ENCODE measurements at places on chromosomes 7 and 10.

- DNase-seq: peak; percentile 19
Measured at GRCh38 chr10:127527891-127528290, 21.2 kb upstream of the NPS start.

- DNase-seq: no peak
Measured at GRCh38 chr7:115494529-115495147, 535.9 kb downstream of the TFEC start.

DNA sequence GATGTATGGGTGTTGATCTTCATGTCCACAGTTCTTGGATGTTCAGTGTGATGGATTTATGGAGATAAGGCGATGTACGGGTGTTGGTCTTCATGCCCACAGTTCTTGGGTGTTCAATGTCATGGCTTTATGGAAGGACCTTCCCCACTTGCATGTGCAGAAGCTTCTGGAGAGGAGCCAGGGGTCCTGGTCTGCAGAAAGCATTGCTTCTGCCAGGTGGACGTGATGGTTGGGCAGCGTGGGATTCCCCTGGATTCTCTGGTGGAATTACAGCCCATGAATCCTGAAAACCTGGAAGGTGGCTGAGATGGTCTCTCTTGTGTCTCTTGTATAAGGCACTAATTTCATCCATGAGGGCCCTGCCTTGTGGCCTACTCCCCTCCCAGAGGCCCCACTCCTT, 183.7 kb upstream of the TCERG1L start:
- DNase-seq: no peak

DNA sequence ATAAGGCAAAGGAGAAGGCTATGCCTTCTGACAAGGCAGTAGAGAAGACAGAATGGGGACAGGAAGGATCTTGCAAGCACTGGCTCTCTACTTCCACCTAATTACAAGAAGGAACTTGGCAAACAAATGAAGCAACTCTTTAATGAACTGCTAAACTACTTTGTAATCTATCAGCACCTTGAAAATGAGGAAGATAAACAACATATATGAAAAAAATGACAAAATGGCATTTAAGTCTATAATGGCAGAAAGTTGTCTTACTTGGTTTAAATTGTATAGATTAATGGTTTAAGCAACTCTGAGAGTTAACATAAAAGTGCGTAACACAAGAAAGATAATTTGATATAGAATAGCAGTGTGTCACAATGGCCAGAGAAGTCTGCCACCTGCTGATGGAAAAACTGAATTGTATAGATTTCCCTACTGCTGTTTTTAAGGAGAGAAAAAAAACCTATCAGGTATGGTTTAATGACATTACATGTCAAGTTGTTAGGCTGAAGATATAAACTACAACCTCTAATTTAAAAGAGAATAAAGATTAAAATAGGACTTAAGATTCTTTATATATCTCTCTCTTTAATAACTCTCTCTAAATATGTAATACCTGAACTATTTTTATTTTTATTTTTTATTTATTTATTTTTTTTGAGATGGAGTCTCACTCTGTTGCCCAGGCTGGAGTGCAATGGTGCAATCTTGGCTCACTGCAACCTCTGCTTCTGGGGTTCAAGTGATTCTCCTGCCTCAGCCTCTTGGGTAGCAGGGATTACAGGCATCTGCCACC, 11.8 kb downstream of the NT5C3A start:
- peak; percentile 27 for DNase-seq

- no peak for DNase-seq
Measured at GRCh38 chr10:26555719-26556368, 117.7 kb downstream of the APBB1IP start.

GRCh38 chr10:82558014-82558607, 683.1 kb downstream of the NRG3 start:
- no peak for DNase-seq

GRCh38 chr10:91567815-91568214, 65.1 kb downstream of the PPP1R3C start:
- DNase-seq: no peak

DNA sequence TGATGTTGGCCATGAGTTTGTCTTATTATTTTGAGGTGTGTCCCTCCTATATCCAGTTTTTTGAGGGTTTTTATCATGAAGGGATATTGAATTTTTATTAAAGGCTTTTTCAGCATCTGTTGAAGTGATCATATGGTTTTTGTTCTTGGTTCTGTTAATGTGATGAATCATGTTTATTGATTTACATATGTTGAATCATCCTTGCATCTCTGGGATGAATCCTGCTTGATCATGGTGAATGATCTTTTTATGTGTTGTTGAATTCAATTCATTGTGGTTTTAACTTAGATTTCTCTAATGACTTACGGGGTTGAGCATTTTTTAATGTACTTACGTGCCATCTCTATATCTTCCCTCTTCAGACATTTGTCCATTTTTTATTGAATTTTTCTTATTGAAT, 22.9 kb downstream of the DLD start:
- DNase-seq: no peak

GRCh38 chr7:26863518-26864308, 677 bp downstream of the SKAP2 start:
- peak; percentile 53 for DNase-seq

GRCh38 chr7:152664636-152665035, 11.3 kb downstream of the XRCC2 start:
- no peak for DNase-seq

DNA sequence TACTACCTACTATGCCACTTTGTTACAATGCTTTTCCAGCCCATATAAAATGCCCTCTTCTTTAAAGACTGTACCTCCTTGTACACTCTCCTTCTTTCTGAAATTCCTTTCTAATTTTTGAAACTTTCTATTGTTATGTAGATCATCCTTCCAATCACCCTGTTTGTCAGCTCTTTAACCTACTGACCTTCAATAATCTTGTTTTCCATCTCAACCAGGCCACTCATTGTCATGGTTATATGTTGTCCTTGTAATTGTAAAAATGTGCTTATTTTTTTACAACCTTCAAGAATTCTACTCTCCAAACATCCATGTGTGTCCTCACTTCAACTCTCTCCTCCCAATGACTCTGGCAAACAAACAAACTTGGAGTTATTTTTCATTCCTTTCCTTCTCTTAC, 1172.6 kb upstream of the CELF2 start:
- DNase-seq: no peak

- peak; percentile 80 for DNase-seq
Measured at GRCh38 chr7:43108255-43109011, 4.0 kb upstream of the HECW1 start.

- no peak for DNase-seq
Measured at GRCh38 chr7:32347244-32347828, 142.8 kb downstream of the LSM5 start.

- DNase-seq: no peak
Measured at GRCh38 chr7:134279336-134279735, 37.4 kb downstream of the SLC35B4 start.

GRCh38 chr10:14016931-14017333, 313.8 kb downstream of the FRMD4A start:
- no peak for DNase-seq

- no peak for DNase-seq
Measured at GRCh38 chr10:5604961-5605360, 61.4 kb downstream of the ASB13 start.

- DNase-seq: no peak
Measured at GRCh38 chr10:117240621-117241529, at the start of gene SLC18A2. Gene SLC18A2 (plus strand): TSS chr10:117241114. CDS start chr10:117241694, 580 bp downstream.

DNA sequence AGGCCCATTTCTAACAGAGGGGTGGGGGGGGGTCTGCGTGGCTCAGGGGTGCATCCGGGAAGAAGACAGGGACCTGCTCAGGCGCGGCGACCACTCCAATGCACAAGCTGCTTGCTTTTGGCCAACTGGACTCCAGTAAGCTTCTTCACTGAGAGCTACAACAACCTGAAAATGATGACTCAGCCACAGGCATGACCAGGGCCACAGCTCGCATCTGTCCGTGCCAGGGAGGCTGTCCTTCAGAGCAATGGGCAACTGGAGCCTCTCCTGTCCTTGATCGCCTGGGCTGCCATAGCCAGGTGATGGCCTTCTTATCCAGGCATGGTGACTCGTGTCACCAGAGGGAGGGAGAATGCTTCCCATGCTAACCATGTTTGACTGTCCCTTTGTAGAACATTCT, 81.6 kb upstream of the RNF32 start:
- DNase-seq: no peak
